Glomerular endothelial cell (primary cell): ENCODE measurements at places on chromosomes 7 and 10. TPM values are rescaled to one million over a fixed set of nuclear protein-coding genes. Genes with fewer than 3 reads are reported as not detected.

TACC2 gene
- total RNA-seq, result 39.3 and 39.6 TPM in 2 replicates

RBM48 gene
- total RNA-seq, result 6.2 and 8.1 TPM in 2 replicates

ABCB4 gene
- 0.29 and 0.78 TPM in 2 replicates for total RNA-seq

FGFR2 gene
- total RNA-seq, result 0.23 TPM in 1 of 2 replicates, not detected in the other

CAV1 gene
- 1,027 and 1,154 TPM in 2 replicates for total RNA-seq

MACC1 gene
- total RNA-seq, result 0.19 TPM in 1 of 2 replicates, not detected in the other

DRGX gene
- not detected in 2 replicates for total RNA-seq

GALNT11 gene
- 52.6 and 54.9 TPM in 2 replicates for total RNA-seq

GIMAP1 gene
- total RNA-seq, result 6.5 and 12.1 TPM in 2 replicates

GPAM gene
- total RNA-seq, result 5.2 TPM in 2 replicates

LRRC18 gene
- total RNA-seq, result not detected in 2 replicates
